ENCODE measurements at places on chromosomes 11 and 22. TPM values are rescaled to one million over a fixed set of nuclear protein-coding genes. Genes with fewer than 3 reads are reported as not detected.

DNA sequence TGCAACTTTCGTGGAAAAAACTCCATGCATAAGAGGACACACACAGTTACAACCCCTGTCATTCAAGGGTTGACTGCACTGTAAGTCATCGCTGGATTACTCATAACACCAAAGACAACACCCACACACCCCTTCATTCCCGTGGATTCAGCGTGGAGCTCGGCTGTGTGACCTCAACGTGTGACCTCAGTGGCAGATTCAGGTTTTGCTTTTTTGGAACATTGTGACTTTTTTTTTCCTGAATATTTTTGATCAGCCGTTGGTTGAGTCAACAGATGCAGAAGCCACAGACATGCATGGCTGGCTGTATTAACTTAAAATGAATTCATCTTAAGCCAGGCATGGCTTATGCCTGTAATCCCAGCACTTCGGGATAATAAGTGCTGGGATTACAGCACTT is 19.7 kb upstream of the MUC5AC start:
- peak; percentile 31 for DNase-seq

DNA sequence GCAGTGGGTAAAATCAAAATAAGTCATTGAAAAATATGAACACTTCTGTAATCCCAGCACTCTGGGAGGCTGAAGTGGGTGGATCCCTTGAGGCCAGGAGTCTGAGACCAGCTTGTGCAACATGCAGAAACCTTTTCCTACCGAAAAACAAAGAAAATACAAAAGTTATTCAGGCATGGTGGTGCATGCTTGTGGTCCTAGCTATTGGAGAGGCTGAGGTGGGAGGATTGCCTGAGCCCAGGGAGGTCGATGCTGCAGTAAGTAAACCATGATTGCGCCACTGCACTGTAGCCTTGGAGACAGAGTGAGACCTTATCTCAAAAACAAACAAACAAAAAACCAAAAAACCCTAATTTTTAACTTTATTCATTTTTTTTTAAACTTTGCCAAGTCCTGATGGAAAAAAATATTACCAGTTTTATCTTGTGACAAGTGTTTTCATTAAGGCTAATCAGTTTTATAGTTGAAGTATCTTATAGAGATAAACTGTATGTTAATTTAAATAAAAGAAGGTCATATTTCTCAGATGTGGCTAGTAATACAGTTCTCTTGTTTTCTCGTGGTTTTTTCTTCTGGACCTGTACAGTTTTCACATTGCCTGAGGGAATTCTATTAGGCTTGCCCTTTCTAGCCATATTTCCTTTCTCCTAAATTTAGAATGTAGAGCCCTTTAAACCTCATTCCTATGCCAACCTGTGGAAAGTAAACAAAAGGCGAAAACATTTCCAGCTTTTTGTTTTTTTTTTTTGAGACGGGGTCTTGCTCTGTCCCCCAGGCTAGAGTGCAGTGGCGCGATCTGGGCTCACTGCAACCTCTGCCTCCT is 9.4 kb downstream of the HIPK3 start:
- no peak for DNase-seq

- no peak for DNase-seq
Observed at GRCh38 chr11:17707830-17708229, 11.5 kb upstream of the MYOD1 start.

DNA sequence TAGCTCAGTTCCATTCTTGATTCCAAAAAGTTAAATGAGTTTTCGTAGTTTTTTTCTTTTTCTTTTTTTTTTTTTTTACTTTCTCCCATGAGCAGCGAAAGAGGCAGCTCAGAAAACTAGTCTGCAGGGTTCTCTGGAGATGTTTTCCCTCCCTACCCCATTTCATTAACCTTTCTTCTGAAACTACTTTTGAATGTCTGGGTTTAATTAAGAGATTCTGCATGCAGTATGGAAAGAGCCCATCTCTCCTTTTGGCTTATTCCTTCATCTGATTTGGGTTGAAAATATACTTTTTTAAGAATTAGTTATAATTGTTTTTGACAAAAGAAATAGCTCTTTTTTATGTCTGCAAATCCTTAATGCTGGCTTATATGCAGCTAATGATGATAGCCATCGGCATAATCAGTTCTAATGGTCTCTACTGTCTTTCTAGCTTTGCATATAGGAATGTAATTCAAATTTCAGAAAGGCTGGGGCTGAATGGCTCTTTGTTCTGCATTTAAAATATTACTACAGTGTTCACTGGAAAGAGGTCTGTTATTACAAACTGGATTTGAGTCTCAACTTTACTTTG is 265.3 kb downstream of the FAT3 start:
- DNase-seq = no peak

- DNase-seq = peak; percentile 23
Observed at GRCh38 chr11:15202626-15203025, 87.9 kb downstream of the INSC start.

- no peak for DNase-seq
Observed at GRCh38 chr11:127919206-127920000, 668.0 kb downstream of the ETS1 start.

DNA sequence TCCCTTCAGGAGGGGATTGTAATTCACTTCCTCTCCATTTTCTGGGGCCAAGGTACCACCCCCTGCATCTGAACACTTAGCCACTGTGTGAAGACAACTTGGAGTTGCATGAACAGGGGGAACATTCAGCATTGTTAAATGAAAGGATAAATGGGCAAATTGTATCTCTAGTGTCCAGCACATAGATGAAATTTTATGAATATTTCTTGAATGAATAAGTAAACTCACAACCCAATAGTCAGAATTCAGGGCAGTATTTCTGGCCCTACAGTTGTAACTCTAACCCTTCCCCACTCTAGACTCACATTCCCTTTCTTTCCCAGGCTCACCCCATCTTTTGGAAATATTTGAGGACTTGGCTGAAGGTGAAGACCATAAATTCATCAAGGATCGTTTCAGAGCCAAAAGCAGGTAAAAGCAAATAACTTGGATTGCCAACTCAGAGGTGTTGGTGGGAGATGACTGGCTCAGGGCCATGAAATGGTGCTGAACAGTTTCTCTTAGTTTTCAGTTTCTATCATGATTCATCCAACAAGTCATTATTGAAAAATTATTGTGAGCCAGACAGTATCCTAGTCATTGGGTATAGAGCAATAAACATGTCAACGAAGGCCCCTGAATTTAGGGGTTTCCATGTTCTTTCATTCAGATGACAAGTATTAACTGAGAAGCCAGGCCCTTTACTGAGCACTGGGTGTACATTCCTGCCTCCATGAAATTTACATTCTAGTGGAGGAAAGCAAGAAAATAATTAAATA is 33.3 kb upstream of the ZC3H12C start:
- DNase-seq = no peak

DNA sequence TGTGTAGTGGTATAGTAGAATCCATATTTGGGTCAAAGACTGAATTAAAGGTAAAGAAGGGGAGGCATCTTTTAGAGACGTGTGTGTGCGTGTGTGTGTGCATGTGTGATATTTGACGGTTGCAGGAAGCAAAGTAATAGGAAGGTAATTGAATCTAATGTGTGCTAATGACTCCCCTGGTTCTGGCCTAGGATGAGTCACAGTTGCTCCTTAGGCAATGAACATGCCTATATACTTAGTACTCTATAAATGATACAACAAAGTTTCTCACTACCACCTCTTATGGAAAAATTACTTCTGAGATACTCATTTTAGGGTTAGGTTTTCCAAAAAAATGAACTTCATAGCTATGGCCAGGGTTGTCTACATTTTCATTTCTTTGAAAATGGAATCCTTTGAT is 409.6 kb downstream of the GUCY1A2 start:
- DNase-seq = no peak

GRCh38 chr11:92022499-92022898 is 202.1 kb upstream of the FAT3 start:
- no peak for DNase-seq

DNA sequence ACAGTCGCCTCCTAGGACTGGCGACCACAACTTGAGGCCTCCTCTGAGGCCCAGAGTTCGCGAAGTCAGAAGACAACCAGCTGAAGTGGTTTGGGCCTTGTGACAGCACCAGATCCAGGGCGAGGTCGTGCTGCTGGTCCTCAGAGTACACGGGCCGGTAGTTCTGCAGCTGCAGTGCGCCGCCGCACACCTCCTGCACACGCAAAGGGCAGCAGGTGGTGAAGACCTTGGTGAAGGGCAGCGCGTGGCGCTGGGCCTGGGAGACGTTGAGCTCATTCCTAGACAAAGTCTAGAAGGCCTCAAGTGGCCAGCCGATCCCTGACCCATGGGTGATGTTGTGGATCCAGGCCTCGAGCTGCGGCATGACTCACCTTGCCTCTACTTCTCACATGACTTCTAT is 18.2 kb downstream of the CD3E start:
- DNase-seq = no peak

GRCh38 chr11:1863352-1864216 is 10.7 kb downstream of the LSP1 start:
- DNase-seq = no peak

The DBX1 gene
- not detected for total RNA-seq

The SELENOH gene
- total RNA-seq = 145 TPM

The RANGAP1 gene
- 155 TPM for total RNA-seq

The MRPL17 gene
- 69.4 TPM for total RNA-seq

The SMTNL1 gene
- total RNA-seq = not detected

The OOSP4A gene
- total RNA-seq = not detected

The GPR83 gene
- 0.05 TPM for total RNA-seq

Data from activated CD8-positive, alpha-beta memory T cell treated with anti-CD3 and anti-CD28 coated beads, Interleukin-2, amount 10 ng/mL, durations not matched to agents 7 days and 5 days (primary cell).